Stimulated activated CD8-positive, alpha-beta memory T cell treated with anti-CD3 and anti-CD28 coated beads, Interleukin-15, amount 100 ng/mL, for 1 hour (primary cell): ENCODE measurements at places on chromosomes 2 and 18.

DNA sequence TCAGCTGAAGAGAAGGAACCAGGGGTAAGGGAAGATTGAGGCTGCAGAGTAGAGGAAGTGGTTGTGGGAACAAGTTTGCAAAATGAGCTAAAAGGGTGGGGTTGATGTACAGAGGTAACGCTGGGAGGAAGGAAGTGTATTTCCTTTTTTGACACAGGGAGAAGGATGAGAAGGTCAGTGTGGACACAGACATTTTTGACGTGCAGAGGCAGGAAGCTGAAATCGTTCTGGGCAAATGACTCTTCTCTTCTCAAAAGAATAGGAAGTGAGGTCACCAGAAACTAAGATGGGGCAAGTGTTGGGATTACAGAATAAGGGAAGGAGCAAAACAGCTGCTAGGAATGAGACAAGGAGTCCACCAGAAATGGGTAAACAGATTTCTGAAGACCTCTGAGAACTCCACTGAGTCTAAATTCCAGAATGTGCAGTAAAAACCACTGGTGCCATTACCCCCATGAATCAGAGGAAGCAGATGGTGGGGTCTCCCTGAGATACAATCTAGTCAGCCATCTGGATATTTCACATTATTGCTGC lies 20.0 kb upstream of the RNF149 start:
- DNase-seq, result no peak

GRCh38 chr2:103166456-103167324 lies 404.9 kb downstream of the TMEM182 start:
- no peak for DNase-seq

- no peak for DNase-seq
Measured at GRCh38 chr18:47898696-47899095, 31.8 kb downstream of the SMAD2 start.

- no peak for DNase-seq
Measured at GRCh38 chr2:130834091-130834930, 2.4 kb upstream of the ARHGEF4 start.

- DNase-seq, result no peak
Measured at GRCh38 chr18:1047406-1047805, 142.7 kb downstream of the ADCYAP1 start.

- DNase-seq, result no peak
Measured at GRCh38 chr18:34738175-34738894, 28.2 kb downstream of the DTNA start.

GRCh38 chr18:79429785-79430281 lies 34.1 kb downstream of the NFATC1 start:
- DNase-seq, result no peak

DNA sequence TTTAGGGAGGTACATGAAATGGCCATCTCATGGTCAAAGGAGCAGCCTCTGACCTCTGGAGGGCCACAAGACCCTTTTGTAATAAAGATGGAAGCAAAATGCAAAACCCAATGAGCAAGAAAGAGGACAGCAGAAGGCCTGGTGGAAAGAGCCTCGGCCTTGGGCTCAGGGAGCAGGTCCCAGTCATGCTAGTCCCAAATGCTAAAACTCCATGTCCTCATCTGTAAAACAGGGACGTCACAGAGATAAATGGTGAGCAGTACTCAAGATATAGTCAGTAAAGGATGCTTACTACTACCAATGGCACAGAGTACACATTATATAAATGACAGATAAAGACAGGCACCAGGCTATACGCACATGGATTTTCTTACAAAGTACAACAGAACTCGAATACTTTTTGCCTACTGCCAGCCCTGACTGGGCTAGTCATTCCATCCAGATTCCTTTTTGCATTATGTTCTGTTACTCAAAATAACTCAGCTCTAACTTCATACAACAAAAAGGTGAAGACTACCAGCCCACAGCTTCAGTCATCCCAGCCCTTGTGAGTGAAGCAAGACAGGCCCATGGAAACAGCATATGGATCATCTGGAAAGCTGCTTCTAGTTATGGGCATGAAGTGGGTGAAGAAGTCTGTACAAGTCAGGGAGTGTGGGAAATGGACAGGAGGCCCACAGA lies 64.9 kb upstream of the TFCP2L1 start:
- no peak for DNase-seq

- peak; percentile 6 for DNase-seq
Measured at GRCh38 chr2:28750316-28751251, 1.0 kb upstream of the PPP1CB start.

- DNase-seq, result no peak
Measured at GRCh38 chr18:62838475-62839098, 123.2 kb downstream of the PHLPP1 start.

- DNase-seq, result no peak
Measured at GRCh38 chr2:86470890-86471289, 29.7 kb downstream of the KDM3A start.

GRCh38 chr18:60018618-60019462 lies 119.0 kb downstream of the PMAIP1 start:
- no peak for DNase-seq

DNA sequence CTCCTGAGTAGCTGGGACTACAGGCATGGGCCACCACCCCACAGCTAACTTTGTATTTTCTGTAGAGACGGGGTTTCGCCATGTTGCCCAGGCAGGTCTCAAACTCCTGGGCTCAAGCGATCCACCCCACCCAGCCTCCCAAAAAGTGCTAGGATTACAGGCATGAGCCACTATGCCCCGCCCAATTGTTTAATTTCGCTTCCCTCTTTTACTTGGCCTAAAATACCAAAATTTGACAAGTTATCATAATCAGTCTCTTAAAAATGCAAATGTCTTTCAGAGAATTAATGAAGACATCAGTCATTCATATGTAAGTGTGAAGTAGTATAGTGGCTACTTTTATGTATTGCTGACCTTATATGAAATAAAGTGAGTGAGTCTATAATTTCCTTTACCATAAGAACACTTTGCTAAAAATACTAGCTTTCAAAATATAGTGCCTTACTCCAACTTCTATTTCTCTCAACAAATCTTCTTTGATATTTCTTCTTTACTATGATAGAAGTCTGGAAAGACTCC lies 9.8 kb downstream of the FBXO11 start:
- no peak for DNase-seq

DNA sequence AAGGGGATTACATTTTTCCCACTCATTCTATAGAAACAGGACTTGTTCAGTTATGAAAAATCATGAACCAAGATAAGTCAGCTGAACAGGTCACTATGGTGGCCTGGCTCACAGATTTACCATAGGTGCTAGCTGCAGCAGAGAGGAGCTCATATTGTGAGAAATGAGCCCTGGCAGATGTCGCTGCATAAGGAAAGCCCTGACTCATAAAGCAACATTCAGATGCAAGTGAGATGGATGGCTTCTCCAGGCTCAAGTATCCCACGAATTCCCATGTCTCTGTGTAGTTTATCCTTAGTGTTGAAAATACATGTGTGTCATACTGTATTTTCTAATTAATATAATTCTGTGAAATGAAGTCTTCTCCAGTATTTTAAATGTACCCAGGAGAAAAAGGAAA lies 115.0 kb upstream of the LHCGR start:
- DNase-seq, result no peak

- no peak for DNase-seq
Measured at GRCh38 chr2:170530284-170530745, 184.8 kb upstream of the SP5 start.
